ENCODE measurements at places on chromosomes 1 and 21.

GRCh38 chr21:42653231-42654061 is at the start of gene PDE9A:
Gene PDE9A (plus strand): TSS chr21:42653621. CDS start chr21:42653815, 194 bp downstream.
- DNase-seq: no peak

DNA sequence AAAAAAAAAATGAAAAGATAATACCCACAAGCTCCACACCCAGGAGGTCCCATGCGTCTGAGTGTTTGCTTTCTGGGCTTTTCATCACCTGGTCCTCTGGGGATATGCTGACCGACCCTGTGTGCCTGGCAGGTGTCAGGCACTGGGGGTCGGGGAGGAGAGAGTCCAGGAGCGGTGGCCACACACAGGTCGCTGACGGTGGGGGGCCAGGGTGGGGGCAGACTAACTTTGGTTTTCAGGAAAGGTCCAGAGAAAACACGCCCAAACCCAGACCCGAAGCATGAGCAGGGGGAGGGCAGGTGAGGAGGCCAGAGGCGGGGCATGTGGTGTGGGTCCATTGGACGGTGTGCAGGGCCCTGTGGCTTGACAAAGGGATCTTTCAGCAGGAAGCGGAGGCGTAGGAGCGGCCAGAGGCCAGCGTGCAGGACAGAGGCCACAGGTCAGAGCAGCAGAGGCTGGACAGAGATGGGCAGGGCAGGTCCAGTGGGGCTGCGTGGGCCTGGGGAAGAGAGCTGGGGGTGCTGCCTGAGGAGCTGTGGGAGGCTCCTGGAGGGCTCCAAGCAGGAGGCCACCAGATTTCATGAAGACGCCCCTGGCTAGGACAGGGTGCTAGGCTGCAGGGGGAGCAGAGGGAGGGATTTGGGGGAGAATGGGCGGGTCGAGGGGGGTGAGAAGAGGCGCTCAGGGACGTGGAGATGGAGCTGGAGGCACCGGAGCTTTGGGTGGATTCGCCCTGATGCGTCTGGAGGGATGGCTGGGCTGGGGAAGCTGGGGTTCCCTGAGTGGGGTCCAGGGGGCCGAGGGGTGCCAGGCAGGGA is 15.8 kb downstream of the RNF223 start:
- DNase-seq: no peak

GRCh38 chr1:21670059-21670881 is 1.1 kb upstream of the RAP1GAP start:
- DNase-seq: no peak

DNA sequence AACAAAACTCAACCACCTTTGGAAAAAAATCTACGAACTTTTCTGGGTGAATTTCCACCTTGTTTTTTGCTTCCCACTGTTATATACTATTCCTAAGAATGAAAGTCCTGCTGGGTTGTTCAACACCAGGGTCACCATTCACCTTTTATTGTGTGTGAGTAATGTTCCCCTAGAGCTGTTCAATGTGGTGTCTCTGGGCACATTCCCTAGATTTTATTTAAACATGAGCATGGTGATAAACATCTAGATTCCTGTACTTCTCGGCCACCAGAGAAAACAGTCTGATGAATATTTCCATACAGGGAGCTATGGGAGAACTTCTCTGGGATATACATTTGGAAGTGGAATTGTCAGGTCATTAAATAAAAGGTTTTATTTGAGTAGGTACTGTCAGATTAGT is 13.0 kb downstream of the FMN2 start:
- no peak for DNase-seq

DNA sequence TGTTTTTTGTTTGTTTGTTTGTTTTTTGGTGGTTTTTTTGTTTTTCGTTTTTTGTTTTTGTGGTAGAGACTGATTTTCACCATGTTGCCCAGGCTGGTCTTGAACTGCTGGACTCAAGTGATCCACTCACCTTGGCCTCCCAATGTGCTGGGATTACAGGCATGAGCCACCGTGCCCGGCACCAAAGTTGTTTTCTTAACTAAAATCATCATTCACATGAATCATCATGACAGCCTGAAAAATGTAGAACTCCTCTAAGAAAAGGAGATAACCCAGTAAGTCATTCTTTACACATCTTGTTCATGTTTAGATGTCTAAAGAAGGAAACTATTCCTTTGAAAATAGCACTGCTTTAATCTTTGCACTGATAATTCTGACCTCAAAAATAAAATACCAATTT is 37.5 kb downstream of the DISP1 start:
- no peak for DNase-seq

DNA sequence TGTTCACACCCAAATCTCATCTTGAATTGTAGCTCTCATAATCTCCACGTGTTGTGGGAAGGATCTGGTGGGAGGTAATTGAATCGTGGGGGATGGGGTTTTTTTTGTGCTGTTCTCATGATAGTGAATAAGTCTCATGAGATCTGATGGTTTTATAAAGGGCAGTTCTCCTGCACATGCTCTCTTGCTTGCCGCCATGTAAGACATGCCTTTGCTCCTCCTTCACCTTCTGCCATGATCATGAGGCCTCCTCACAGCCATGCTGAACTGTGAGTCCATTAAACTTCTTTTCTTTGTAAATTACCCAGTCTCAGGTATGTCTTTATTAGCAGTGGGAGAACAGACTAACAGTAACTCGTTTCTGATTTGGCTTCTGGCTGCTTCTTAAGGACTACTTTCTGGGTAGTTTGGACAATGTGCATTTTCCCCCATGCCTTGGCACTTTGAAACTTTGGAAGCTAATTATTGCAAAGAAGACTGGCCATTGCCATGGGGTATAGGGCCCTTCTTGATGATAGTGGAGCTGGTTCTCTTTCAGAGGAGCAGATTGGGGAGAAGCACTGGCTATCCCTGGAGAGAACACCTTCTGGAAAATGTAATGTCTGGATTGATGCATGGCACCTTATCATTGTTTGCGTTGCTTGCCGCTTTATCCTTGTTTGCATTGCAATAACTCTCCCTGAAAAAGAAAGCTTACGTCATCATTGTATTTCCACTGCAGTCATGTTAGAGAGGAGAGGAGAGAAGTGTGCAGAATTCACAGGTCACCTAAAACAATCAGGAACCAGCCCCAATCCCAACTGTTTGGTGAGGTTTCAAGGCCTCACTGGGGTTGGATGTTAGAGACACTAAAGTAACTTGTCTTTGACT is 5.9 kb downstream of the CNIH3 start:
- no peak for DNase-seq

GRCh38 chr1:37846647-37847339 is 12.6 kb downstream of the MTF1 start:
- DNase-seq: no peak

- DNase-seq: no peak
Measured at GRCh38 chr1:44673675-44674112, 587 bp downstream of the TMEM53 start.

DNA sequence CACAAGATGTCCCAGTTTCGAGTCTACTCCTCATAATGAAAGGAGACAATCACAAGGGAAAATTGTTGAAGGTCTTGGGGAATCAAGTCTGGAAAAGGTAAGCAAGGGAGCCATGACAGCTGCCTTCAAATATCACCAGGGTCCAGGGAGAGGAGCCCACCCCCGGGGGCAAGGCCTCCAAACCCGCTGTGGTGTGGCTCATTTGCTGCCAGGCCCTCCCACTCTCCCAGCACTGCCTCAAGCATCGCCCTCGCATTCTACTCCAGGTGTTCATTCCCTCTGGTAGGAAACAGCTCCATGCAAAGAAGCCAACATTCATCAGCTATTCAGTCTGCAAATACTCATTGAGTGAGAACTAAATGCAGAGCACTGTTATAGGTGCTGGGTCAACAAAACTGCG is 8.6 kb downstream of the S100A9 start:
- no peak for DNase-seq

- no peak for DNase-seq
Measured at GRCh38 chr1:236063551-236063918, 1.4 kb downstream of the NID1 start.

GRCh38 chr1:91226741-91227140 is 177.9 kb downstream of the HFM1 start:
- no peak for DNase-seq

DNA sequence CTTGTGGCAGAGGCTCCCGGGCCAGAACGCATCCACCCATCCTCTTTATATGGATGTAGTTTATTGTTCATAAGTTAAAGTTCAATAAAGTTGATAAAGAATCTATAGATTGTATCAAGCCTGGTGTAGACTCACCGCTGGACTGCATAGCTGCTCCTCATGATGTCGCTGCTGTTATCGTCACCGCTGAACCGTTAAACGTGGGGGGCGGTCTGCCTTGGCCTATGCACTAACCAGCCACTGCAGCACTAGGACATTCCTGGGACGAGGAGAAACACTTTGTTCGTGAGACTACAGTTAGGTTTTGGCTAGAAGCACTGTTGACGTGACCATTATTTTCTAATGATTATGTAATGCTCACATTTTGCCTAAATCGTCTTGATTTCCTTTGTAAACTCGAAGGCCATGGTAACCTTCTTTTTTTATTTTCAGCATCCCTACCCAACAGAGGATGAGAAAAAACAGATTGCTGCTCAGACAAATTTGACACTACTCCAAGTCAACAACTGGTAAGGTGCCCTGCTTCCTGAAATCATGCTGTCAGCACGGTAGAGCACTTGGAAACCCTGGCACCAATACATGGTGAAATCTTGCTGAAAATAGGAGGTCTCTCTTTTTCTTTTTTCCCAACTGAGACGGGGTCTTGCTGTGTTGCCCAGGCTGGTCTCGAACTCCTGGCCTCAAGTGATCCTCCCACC is 50.2 kb downstream of the PKNOX1 start:
- DNase-seq: no peak

- no peak for DNase-seq
Measured at GRCh38 chr1:30258471-30258870, 464.9 kb downstream of the MATN1 start.

DNA sequence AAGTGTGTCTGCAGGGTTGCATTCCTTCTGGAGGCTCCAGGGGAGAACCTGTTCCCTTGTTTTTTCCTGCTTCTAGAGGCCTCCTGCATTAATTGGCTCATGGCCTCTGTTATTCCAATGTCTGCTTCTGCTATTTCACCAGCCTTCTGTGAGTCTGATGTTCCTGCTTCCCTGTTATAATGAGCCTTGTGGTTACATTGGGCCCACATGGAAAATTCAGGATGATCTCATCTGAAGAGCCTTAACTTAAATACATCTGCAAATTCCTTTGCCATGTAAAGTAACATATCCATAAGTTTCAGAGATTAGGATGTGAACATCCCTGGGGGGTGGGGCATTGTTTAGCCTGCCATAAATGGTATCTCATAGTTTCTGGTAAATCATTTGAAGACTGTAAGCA is 181.1 kb downstream of the RWDD3 start:
- DNase-seq: no peak

DNA sequence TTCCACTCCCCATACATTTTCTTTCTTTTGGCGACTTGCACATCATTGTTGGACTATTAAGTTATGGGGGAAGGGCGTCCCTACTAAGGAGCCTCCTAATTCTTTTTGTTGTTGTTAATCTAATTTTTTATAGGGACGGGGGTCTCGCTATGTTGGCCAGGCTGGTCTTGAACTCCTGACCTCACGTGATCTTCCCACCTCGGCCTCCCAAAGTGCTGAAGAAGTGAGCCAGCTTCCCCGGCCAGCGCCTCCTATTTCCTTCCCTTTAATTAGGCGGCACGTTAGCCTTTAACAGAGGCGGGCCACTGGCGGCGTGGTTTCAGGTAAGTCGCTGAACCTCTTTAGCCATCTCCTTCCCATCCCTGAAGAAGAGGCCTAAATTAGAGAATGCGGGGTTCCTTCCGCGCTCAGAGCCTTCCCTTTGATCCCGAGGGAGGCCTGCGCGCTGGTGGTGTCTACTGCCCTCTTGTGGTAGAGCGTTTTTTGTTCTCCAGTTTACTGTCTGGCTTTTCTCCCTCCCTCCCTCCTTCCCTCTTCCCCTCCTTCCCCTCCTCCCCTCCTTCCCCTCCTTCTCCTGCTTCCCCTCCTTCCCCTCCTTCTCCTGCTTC is 38.1 kb downstream of the TNFRSF9 start:
- peak; percentile 60 for DNase-seq

GRCh38 chr1:18854331-18855025 is 5.0 kb downstream of the TAS1R2 start:
- DNase-seq: no peak

- DNase-seq: no peak
Measured at GRCh38 chr21:35202431-35202830, 153.3 kb upstream of the RUNX1 start.

- DNase-seq: no peak
Measured at GRCh38 chr1:100050139-100050538, 80.3 kb downstream of the SLC35A3 start.

GRCh38 chr1:113977906-113978305 is 1.4 kb upstream of the OLFML3 start:
- DNase-seq: no peak

DNA sequence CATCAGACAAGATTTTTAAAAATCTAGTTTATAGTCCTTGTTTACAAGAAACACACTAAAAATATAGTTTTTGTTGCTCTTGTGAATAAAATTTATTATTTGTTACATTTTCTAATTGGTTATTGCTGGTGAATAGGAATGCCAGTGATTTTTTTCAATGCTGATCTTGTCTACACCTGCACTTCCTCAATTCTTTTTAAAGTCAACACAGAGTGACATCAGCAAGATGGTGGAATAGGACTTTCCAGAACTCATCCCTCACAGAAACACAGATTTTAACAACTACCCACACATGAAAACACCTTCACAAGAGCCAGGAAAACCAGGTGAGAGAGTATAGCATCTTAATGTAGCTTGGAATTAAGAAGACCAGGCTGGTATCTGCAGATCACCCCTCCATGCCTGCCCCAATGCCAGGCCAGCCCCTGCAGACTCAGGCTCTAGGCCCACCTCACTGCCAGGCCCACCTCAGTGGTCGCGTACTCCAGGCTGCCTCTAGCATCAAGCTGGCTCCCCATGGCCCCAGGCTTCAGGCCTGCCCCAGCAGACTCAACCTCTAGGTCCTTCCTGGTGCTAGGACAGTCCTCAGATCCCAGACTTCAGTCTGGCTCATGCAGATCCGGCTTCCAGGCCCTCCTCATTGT is 117.6 kb downstream of the WDR3 start:
- DNase-seq: no peak

GRCh38 chr1:160486453-160486852 is 36.6 kb downstream of the SLAMF6 start:
- no peak for DNase-seq

DNA sequence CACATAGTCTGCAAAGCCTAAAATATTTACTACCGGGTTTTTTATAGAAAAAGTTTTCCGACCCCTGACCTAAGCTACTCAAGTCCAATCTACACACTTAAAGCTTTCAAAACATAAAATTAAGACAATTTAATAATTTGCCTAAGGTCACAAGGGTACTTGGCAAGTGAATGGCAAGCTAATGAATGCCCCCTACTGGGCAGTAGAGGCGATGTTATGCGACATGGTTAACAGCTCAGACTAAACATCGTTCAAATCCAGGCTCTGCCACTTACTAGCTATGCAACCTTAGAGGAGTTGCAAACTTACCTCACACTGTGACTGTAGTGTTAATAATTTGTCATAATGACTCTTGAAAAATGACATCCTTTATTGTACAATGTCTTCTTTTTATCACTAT is 317.2 kb upstream of the NFIA start:
- DNase-seq: peak; percentile 64
